ENCODE measurements at places on chromosomes 4 and X. TPM values are rescaled to one million over a fixed set of nuclear protein-coding genes. Genes with fewer than 3 reads are reported as not detected.
A peak's percentile ranks its signal among the peaks of the same experiment; 100 is the strongest.

GRCh38 chr4:188268131-188268908, 129.1 kb downstream of the TRIML1 start:
- no peaks in the 10 kb centered on the region for H3K27me3 ChIP-seq
- H3K36me3 ChIP-seq, result no peaks in the 10 kb centered on the region
- H3K4me3 ChIP-seq, result no peak overlapping the region
- no peaks in the 10 kb centered on the region for H3K4me1 ChIP-seq
- H3K27ac ChIP-seq, result no peak overlapping the region

GRCh38 chrX:124346877-124347241, 496 bp downstream of the SH2D1A start:
- peaks cover 46% of the 10 kb centered on the region for H3K4me1 ChIP-seq
- peak overlapping the region; percentile 96 for H3K27ac ChIP-seq
- H3K36me3 ChIP-seq, result peaks cover 11% of the 10 kb centered on the region
- DNase-seq, result no peak
- no peaks in the 10 kb centered on the region for H3K27me3 ChIP-seq

DNA sequence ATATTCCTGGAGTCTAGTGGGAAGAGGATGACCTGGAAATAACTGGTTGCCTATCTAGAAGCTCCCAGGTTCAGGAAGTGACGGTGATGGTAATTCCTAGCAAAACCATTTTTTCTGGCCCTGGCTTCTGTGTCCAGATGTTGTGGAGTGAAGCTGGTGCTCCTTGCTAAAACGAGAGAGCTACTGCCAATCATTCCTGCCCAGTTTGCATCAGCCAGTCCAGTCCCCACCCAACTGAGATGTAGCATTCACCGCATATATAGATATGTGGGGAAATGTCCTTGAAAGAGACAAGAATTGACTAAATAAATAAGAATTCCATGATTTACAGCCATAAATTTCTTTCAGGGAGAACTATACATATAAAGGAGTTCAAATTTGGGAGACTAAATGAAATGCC, 6.3 kb downstream of the HPGDS start:
- H3K4me3 ChIP-seq, result no peak overlapping the region
- H3K36me3 ChIP-seq, result no peaks in the 10 kb centered on the region
- H3K27ac ChIP-seq, result no peak overlapping the region
- no peaks in the 10 kb centered on the region for H3K27me3 ChIP-seq
- H3K4me1 ChIP-seq, result peaks cover 12% of the 10 kb centered on the region

DNA sequence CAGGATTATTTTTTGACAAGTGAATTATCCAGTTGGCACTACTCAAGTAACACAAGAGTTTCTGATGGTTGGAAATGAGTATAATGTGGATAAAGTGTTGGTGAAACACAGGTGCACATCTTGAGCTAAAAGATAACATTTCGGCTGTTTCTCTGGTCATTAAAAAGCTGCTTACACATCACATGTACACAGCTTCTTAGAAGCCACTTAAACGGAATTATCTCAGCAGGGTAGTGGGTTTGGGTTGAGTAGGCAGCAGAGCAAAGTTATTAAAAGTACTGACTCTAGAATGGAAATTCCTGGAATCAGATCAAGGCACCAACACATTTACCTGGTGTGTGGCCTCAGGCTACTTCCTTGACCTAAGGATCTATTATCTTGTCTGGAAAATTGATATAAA, 55.4 kb upstream of the RASSF6 start:
- H3K36me3 ChIP-seq, result no peaks in the 10 kb centered on the region
- no peak overlapping the region for H3K4me3 ChIP-seq

GRCh38 chr4:55071951-55072350, 53.4 kb downstream of the KDR start:
- peaks cover 2% of the 10 kb centered on the region for H3K27me3 ChIP-seq
- H3K4me1 ChIP-seq, result no peaks in the 10 kb centered on the region
- H3K4me3 ChIP-seq, result no peak overlapping the region
- H3K36me3 ChIP-seq, result no peaks in the 10 kb centered on the region
- DNase-seq, result no peak

DUX4 gene
- total RNA-seq, result not detected

Measured in activated CD8-positive, alpha-beta T cell treated with anti-CD3 and anti-CD28 coated beads, Interleukin-2, amount 10 ng/mL, durations not matched to agents 7 days and 5 days (primary cell).